ENCODE measurements at places on chromosomes 6 and 20.
A peak's percentile ranks its signal among the peaks of the same experiment; 100 is the strongest.

DNA sequence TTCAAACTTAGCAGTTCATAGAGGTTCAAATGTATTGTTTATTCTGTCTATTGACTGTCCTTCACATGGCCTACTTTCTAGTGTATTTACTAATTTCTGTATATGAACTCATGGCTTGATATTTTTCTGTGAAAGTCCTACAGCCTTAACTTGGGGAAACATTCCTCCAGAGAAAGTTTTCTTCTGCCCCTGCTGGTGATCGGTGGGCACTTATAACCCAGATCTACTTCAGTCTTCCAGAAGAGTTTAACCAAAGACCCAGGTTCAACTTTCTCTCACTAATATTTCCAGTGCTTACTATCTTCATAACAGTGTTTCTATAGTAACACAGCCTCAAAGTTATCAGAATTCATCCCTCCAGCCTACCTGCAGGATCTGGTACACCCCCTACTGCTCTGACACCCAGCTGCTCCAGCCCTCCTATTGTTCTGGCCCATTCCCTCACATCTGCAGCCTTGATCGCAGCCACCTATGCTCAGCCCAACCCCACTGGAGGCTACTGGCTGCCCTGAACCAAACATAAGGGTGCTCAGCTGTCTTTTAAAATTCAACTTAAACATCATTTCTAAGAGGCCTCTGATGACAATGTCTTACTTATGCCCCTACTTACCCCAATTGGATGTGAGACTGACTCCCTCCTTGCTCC lies 72.3 kb downstream of the TBX18 start:
- no peak for DNase-seq

DNA sequence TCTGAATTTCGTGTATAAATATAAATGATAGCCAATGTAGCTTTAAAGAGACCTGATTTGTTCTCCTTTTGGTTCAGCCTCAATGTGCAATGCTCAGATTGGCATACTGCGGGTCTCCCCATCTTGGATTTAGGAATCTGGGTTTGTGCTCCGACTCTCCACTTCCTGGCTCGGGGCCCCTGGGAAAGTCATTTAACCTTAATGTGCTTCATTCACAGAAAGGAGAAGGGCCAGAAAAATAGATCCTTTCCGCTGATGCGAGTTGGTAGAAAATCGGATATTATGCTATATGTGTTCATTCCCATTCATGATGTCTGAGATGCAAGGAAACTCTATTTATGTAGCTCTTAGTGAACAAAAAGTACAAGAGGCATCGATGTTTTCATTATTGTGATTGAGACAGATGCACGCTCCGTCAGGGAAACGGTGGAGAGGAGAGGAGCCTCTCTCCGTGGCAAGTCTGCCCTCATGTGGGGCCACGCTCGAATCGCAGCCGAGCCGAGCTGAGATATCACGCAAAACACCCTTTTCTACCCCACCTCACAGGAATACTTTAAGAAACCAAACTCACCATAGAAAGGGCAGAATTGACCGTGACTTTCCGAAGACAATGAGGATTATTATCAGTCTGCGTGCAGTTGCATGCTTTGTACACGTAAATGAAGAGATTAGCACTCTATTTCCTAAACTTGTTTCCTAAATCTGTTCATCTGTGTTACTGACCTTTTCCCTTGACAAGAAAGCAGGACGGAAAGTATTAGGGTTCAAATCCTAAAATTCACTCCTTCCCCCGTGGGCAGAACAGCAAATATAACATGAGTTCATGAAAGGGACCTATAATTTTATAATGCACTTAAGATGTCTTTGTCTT lies 136.6 kb downstream of the COL9A1 start:
- DNase-seq, result peak; percentile 34

DNA sequence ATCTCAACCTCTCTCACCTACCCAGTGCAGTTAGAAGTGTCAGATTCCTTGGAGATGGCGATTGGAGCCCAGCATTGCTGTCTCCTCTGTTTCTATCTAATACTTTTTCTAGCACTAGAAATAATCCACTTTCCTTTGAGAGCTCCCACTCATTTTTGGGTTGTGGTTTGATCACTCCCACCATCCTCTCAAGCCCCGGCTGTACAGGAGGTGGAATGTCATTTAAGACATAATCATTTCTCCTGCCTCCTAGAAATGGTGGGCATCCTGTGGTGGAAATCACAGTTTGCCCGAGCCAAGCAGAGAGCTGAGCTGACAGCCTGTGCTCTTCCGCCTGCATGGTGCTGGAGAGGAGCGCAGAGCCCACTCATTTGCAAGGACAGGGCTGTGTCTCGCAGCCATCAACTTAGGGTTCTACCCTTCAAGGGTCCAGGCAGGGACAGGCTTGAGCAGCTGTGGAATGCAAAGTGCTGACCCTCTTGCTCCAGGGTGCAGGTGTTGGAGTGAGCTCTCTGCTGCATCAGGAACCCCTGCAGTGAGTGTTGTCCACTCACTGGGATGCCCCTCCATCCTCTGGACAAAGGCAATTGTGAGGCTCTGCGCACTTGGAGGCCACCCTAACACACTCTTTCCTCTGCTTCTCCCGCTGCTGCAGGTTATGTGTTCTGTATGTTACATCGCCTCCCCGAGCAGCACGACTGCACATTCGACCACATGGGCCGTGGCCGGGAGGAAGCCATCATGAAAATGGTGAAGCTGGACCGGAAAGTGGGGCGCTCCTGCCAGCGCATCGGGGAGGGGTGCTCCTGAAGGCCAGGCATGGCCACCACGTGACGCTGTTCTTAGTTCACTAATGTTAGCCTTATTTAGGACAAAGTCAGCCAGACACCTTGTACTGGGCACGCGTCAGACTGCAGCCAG lies 332.3 kb downstream of the ZFAND3 start:
- no peak for DNase-seq

GRCh38 chr20:10626896-10627295 lies 46.9 kb downstream of the JAG1 start:
- DNase-seq, result no peak

GRCh38 chr20:32116079-32116521 lies 6.6 kb downstream of the TM9SF4 start:
- DNase-seq, result no peak

DNA sequence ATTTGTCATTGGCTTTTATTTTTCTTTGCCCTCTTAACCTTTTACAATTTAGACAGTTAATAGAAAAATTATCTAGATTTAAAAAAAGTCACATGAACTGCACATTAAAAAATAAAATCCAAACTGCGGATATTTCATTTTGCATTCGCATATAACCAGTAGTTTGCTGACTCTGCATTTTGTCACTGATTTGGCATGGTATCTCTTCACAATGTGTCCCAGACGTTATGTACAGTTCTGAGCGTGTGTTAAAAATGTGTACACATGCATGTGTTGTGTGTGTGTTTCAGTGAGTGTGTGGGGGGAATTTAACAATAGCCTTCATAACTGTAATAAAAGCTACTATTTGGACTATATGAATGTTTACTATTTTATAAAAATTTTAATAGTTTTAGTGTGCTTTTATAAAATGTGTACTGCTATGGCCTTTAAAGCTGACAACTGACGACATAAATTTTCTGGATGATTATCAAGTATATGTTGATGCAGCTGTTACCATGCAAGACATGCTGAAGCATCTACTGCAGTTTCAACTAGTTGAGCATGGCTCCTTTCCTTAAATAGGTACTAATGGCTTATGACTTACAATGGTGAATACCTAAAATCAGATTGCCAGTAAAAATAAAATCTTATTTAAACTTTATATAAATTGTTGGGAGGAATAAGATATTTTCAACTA lies 67.7 kb downstream of the HMGCLL1 start:
- DNase-seq, result no peak

- DNase-seq, result no peak
Observed at GRCh38 chr6:155974811-155975323, 519.2 kb upstream of the NOX3 start.

DNA sequence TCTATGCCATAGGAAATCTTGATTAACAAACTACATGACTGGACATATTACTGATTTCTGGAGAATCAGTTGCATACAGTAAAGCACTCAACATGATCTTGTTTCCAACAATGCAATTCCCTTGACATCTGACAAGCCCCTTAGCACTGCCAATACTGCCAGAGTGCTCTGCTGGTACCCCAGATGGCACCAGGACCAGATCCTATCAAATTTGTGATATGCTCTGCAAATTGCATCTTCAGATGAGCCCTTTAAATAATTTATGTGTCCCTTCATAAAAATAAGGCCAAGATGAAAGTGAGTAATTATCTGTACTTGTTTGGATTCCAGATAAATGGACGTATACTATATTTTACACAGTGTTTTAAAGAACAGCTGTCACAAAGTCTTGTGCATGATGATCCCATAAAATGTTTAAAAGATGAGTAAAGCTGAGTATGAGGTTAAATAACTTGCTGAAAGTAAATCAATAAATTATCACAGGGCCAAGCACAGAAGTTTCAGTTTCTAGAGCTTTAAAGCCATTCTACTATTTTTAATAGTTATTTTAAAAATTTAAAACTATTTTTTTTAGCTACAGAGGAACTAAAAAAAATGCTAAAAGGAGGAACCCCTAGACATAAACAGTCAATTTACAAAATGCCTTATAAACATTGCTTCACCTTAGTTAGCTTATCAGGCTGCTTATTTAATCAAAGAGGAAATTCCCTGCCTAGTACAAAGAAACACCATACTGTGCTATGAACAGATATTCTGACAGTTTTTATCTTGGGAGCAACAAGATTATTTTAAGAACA lies 42.1 kb downstream of the NUDT3 start:
- no peak for DNase-seq

- no peak for DNase-seq
Observed at GRCh38 chr6:21777846-21778245, 184.3 kb downstream of the SOX4 start.

- DNase-seq, result no peak
Observed at GRCh38 chr6:7833751-7834070, 76.9 kb downstream of the TXNDC5 start.

- no peak for DNase-seq
Observed at GRCh38 chr6:123415844-123416468, 220.8 kb downstream of the TRDN start.

GRCh38 chr6:34312259-34312658 lies 63.5 kb upstream of the SMIM29 start:
- no peak for DNase-seq

DNA sequence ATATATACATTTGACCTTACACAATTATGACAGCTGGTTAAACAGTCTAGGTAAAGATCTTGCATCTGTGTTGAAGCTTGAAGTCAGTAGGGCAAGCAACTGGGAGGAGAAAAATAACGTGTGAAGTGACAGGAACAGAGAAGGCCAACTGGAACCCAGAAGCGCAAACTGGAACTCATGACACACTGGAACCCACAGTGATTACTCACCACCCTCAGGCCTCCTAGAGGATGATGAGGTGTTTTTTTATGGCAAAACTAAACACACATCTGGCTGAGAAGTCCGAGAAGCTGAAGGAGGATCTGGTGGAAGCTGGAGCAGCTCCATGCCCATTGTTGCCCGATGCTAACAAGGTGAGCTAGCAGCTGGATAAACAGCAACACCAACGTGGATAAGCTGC lies 108.1 kb downstream of the TMEM200A start:
- no peak for DNase-seq

GRCh38 chr6:37491171-37491829 lies 8.4 kb downstream of the CCDC167 start:
- no peak for DNase-seq

GRCh38 chr6:20141931-20142330 lies 70.3 kb downstream of the MBOAT1 start:
- DNase-seq, result no peak

GRCh38 chr6:83097204-83097603 lies 29.7 kb downstream of the DOP1A start:
- no peak for DNase-seq

DNA sequence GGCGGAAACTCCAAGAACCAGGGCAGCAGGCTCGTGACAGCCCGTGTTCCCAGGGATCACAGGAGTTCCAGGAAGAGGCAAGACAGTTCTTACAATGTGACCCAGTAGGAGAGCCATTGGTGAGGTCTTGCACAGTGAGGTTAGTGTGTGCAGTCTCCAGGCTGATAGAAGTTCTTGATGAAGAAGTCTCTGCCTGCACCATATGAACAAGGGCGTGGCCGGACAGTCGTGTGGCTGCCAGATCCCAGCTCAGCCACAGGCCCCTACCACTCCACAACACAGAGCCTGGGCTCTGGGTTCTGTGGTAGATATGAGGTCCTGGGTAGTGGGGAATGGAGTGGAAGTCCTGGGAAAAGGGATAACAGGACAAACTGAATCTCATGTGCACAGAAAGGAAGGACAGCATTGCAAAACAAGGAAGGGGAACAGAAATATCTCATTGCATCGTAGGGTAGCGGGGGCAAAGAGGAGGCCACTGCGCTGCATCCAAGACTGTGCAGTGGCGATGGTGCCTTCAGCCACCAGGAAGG lies 65.2 kb downstream of the STX11 start:
- peak; percentile 54 for DNase-seq

DNA sequence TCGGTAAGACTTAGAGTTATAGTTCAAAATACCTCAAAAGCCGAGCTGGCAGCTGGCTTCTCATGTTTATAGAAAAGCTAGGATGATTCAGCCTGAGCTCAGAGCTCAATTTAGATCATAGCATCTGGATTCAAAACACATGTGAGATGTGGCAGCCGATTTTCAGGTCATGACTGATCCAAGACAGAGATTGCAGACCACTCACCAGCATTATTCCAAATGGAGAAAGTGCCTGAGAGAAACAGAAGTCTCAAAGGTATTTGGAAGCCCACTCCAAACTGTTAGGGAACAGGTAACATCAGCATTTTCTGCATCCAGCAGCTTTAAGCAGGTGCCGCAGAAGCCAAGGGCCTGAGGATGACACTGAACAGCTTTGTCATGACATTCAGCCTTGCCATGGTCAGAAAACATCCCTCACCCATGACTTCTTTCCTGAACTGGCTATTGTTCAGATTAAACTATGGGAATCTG lies 102.2 kb downstream of the BACH2 start:
- DNase-seq, result no peak

DNA sequence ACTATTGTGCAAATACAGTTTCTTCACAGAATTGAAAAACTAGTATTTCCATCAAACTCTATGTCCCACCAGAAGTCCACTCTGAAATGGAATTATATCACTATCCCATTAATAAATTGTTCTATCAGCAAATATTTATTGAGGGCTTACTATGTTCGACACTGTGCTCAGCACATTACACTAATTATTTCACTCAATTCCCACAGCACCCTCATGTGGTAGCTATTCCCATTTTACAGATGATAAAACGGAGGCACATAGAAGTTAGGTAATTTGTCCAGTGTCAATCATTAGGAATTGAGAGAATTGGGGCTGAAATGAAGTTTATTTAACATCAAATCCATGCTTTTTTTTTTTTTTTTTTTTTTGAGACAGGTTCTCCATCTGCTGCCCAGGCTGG lies 52.5 kb downstream of the MKKS start:
- no peak for DNase-seq

DNA sequence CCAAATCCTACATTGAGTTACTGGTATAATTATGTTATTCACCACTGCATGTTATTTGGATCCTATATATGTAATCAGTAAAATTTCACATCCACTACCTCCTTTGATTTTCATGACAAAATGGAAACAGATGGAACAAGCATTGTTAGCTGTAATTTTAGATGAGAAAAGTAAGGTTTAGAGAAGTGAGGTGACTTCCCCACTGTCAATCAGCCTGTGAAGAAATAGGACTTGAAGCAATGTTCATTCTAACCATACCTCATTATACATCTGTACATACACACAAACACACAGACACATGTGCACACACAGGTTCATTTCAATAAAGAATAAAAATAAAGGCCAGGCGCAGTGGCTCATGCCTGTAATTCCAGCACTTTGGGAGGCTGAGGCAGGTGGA lies 23.7 kb upstream of the QKI start:
- DNase-seq, result no peak

- DNase-seq, result no peak
Observed at GRCh38 chr6:84785671-84786070, 21.3 kb upstream of the TBX18 start.

- DNase-seq, result no peak
Observed at GRCh38 chr6:63805808-63806572, 170.4 kb downstream of the PHF3 start.
